ENCODE measurements at places on chromosomes 1 and 21.

GRCh38 chr1:221916176-221916575 lies 174.3 kb upstream of the DUSP10 start:
- no peak for DNase-seq

DNA sequence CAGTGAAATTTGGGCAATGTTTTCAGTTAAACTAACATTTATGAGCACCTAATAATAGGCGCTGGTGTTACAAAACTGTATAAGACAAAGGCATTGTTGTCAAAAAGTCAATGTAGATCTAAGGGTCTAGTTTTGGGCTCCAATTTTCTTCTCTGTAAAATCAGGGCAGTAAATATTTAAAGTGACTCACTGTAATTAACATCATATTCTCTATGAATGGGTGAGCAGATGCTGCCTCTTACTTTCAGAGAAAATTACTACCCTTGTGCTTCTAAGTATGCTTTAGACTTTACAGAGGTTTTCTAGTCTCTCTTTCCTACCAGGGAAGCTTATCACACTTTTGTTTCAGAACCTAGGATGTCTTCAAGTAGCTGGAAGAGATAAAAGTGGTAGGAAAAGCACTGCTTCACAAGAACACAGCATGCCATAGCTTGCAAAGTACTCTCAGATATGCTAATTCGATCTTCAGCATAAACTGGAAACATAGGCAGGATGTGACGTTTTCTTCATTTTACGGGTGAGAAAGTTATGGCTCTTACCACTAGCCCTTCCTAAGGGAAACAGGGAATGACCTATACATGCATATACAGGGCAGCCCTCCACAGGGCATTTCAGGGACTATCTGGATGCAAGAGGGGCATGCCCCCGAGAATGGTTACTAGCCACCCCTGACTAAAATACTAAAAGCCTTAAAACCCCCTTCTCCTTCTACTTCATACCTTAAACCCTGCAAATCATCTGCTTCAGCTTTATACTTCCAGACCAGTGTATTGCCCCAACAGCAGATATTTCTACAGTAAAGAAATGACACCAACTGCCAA lies 2.6 kb downstream of the C1orf116 start:
- no peak for DNase-seq

DNA sequence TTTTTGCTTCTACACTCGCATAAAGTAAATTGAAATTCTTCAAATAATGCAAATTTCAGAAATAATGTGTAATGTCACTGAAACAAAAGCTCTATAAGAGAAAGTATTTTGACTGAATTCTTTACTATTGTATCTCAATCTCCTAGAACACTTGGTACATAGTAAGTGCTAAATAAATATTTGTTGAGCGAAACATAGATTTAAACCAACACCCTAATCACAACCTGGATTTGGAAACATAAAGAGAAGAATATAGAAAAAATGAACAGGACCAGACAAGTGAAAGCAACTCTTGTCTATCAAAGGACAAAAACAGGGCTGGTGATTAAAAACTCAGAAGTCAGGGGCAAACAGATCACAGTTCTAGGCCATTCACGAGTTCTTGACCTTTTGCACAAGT lies 74.3 kb downstream of the AK5 start:
- no peak for DNase-seq

DNA sequence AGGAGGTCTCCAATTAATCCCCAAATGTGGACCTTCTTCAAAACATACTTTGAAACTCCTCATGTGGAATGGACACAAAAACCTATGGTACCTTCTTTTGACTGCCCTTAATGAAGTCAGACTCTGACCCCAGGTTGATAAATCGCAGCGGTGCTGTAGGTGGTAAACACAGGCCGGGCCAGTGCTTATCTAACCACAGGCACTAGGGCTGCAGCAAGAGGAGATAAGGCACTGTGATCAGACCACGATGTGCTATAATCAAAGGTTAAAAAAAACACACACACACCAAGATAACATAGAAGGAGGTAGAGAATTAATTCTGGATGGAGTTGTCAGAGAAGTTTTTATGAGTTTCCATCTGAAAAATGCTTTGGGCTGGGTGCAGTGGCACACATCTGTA lies 52.3 kb upstream of the SIPA1L2 start:
- no peak for DNase-seq

DNA sequence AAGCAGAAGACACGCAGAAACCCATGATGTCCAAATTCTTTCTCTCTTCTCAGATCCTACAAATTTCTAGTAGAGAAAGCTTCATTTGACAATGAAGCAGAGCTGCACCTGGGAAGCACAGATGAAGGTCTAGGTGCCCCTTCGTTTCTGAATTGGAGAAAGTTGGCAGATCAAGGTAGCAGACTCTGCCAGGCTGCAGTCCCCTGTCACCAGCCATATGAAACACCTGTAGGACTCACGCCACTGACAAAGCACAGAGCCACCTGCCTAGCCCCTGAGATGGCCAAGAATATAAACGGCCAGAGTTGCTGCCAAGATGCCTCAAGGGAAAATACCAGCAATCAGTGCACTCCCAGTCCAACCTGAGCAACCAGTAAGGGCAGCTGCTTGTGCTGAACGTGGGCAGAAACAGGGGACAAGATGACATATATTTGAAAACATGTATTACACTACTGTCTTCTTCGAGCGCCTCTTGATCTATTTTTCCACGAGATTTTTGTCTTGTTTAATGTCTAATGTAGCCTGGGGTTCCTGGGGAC lies 20.6 kb upstream of the PLEKHA6 start:
- no peak for DNase-seq

DNA sequence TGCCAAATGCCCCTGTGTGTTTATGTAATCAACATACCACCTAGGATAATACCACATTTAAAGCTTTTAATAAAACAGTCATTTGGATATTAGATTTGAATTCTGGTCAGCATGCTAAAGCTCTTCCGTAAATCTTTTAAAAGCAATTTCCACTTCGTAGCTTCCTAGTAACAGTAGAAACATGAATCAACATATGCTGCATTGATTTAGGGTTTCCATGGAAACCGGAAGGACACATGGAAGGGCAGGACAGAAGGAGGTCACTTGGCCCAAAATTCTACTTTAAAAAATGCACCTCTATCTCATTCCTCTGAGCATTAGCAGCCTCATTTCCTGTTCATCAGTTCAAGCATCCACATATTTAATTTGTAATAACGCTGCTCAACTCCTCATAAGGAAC lies 8.1 kb downstream of the RGS8 start:
- DNase-seq = no peak

DNA sequence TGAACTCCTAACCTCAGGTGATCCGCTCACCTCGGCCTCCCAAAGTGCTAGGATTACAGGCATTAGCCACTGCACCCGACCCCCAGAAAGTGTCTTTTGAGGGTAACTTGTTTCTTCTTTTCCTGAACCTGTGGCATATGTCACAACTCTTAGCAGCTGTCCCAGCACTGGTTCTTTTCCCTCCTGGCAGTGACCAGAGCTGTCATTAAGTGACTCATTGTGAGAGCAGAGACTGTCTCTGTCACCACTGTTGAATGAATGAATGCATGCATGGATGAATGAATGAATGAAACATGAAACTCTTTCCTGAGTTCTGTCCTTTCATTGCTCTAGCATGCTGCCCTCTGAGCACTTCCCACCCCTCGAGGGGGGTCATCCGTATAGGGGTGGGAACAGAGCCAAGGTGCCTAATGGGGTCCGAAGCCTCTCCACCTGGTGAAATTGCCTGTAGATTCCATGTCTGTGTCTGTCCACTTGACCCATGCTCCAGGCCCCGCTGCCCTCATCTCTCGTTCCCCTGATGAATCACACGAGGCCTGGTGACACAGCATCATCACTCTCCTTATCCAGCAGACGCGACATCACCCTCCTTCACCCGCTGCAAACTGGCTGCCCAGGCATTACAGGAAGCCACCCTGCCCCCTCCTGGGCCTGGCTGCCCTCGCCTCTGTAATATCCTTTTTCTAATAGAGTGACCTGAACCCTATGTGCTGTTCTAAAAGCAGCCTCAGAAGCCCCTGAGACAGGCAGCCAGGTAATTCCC lies 75.0 kb downstream of the IGSF21 start:
- DNase-seq = no peak

DNA sequence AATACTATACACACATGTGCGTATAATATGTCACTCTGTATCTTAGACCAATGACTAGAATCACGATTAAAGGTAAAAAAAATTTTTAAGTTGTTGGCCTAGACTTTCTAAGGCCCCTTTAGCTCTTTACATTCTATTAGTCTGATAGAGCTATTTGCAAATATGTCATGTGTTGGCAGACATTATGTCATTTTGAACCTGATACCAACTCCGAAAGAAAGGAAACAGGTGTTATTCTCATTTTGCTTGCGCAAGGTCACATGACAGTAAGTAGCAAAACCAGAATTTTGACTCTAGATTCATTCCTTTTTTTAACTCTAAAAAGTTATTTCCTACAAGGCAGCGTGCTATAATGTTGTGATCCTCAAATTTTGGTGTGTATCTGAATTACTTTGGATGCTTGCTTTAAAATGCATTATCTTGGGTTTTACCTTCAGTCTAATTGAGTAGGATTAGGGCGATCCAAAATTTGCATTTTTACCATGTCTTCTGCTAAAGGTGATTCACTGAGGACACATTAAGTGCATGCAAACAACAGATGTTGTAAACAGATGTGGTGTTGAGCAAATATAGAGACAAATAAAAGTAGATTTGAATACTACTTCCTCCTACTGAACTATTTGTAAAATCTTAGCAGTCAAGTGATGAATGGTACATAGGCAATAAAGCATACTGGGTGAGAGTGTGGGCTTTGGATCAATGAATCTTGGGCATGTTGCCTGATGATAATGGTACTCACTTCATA lies 63.5 kb upstream of the KIAA1614 start:
- no peak for DNase-seq

DNA sequence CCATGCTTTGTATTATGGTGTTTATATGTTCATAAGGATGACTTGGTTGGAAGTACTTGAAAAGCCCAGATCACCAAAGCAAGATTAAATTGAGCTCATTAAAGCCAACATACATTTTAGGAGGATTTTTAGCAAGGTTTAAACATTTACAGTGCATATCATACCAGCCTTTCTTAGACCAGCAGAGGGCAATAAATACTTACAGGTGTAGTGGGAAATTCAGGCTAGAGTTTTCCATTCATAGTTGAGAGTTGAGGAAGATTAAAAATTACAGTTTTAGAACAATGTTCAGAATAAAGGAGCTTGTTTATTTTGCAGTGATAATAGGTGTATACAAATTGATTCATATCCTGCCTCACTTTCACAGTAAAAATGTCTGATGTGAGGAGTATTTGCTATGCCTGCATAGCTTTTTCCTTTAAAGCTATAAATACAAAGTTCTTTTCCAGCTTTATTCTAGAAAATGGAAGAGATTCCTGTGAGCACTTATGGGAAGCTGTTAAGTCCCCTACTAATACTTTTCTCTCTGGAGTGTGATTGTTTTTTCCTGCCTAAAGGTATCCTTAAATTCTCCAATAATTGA lies 35.3 kb downstream of the DTL start:
- DNase-seq = no peak

- DNase-seq = no peak
These were observed 905 bp downstream of the LIX1L start for GRCh38 chr1:145956781-145957442.

GRCh38 chr1:179190861-179191260 lies 38.6 kb downstream of the ABL2 start:
- no peak for DNase-seq

- no peak for DNase-seq
These were observed 93.8 kb upstream of the PRDX6 start for GRCh38 chr1:173383351-173383750.

DNA sequence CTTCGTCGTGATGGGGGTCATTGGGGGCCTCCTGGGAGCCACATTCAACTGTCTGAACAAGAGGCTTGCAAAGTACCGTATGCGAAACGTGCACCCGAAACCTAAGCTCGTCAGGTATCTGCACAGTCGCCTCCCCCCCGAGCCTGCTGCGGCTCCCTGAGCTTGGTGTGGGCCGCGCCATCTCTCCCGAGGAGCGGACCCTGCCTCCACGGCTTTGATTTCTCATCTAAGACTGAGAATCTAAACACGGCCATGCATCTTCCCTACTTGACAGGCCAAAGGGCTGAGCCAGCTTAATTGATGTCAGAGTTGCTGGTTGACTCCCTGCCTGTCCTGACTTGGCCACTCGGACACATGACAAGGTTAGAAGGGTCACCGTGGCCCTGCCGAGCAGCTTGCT lies 19.1 kb downstream of the NPPA start:
- no peak for DNase-seq

DNA sequence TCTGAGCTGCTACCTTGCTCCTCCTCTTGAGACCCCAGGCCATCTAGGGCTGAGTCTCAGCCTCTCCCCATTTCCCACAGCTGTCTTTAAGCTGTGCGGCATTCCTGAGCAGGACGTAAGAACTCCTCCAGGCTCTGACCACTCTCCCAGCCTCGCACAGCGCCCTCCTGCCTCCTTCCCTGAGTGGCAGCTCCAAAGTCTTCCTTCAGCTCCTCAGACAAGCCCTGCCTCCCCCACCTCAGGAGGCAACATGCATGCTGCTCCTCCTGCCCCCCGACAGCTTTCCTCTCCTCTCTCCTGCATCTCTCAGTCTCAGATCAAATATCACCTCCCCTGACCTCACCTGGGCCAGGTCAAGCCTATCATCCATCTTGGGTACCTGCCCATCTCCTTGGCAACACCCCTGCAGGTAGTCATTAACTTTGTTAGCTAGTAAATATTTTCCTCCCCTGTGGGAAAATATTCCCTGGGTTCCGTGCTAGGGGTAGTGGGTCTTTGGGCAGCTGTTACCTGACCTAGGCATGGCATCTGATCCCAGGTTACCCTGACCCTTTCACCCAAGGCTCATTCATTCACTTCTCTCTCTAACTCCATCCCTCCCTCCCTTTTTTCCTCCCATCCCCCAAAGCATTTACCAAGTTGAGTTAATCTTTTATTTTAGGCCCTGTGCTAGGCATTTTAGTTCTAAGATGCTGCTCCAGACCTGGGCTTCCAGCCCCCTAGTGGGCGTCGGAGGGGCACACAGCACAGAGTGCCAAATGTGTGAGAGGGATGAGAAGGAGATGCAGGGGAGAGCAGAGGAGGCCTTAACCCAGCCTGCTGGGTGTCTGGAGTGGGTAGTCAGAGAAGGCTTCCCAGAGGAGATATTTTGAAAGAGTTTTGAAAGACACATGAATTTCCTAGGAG lies 419.9 kb downstream of the PTPRU start:
- peak; percentile 43 for DNase-seq

DNA sequence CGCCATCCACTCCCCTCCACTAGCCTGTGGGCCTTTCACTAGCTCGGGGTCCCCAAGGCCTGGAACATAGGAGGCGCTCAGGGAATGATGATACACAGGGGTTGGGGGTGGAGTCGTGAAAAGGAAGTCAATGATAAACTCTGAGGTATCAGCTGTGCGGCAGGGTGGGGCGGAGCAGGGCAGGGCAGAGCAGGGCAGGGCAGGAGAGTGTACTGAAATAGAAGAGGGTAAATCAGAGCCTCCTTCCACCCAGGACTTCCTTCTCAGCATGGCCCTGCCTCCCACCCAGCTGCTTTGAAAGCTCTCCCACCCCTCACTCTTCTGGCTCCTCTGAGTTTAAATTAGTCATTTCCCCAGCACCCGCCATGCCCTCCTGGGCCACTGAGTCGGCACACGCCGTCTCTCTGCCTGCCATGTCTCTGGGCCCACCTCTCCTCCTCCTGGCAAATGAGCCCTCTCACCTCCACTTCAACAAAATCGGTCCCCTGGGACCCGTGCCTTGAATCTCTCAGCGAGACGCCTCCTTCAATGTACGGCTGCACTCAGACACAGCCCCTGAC lies 16.9 kb downstream of the CAPZB start:
- no peak for DNase-seq

GRCh38 chr1:164272156-164272555 lies 286.8 kb upstream of the PBX1 start:
- no peak for DNase-seq

GRCh38 chr1:36326499-36326898 lies 3.1 kb upstream of the EVA1B start:
- no peak for DNase-seq
